Activated T-cell treated with anti-CD3 and anti-CD28 coated beads for 48 hours (primary cell): ENCODE measurements at places on chromosomes 5 and 9.

DNA sequence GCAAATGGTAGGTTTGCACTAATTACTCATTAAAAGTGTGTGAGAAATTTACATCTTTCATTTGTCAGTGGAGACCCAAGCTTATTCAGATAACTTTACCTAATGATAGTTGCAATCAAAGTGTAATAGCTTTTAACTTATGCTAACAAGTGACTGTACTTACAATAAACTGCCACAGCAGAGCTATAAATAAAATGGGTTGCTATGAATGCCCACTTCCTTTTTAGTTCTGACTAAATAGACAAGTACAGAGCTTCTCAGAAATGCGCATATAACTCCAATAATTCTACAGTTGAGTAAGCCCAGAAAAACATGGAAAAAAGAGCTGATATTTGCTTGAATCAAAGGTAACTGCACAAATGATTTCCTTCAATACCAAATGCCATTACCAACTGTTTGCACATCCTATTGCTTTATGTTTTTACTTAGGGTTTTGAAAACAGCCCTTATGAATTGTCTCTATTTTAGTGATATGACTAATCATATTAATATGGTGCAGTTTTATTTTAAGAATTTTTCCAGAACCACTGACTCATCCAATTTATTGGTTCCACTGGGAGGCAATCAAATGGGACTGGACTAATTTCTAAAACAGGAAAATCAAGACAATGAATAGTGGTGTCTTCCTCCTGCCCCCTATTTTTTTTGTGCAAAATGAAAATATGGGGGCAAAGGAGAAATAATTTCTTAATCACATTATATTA is 84.1 kb downstream of the PPP2R2B start:
- DNase-seq: no peak

GRCh38 chr9:14827805-14828204 is 82.4 kb downstream of the FREM1 start:
- DNase-seq: no peak

DNA sequence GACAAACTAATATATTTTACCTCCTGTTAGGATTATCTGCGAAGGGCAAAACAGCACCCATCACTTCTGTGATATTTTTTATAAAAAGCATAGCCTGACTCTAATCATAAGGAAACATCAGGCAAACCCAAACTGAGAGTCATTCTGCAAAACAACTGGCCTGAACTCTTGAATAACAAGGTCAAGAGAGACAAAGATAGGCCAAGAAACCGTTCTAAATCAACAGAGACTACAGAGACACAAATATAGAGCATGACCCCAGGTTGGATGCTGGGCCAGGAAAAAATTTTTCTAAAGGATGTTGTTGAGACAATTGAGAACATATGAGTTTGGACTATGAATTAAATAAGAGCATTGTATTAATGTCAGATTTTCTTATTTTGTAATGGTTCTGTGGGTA is 384.9 kb downstream of the NFIB start:
- DNase-seq: no peak

DNA sequence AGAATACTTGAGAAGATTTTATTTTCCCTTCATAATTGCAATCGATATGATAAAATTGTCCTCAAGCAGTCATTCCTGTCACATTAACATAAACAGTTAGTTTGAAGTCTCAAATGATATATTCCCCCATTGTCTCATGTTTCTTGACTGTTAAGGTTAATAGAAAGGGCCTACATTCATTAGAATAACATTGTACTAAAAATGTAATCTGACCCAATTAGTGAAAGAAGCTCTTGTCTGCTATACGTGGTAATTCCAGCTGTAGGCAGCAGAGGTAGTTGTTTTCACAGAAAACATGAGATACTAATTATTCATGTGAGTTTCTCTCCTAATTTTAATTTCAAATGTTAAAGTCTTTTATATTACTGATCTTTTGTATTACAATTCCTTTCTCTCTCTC is 25.9 kb upstream of the AP3B1 start:
- DNase-seq: no peak

DNA sequence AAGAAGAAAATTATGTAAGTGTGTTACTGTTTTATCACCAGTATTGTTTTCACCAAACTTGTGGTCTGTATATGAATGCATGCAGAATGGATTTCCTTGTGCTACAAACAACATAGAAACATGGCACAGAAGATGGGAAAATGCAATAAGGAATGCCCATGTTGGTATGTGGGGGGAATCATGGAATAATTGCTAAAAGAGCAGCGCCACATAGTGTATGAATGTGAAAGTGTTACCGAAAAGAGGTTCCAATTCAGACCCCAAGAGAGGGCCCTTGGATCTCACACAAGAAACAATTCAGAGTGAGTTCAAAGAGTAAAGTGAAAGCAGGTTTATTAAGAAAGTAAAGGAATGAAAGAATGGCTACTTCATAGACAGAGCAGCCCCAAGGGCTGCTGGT is 26.4 kb upstream of the TYRP1 start:
- DNase-seq: no peak

- DNase-seq: no peak
These were observed 1087.7 kb upstream of the SEMA6A start for GRCh38 chr5:117662361-117662760.
